ENCODE measurements at places on chromosomes 4 and X.
A peak's percentile ranks its signal among the peaks of the same experiment; 100 is the strongest.

- no peak for DNase-seq
These were observed 7.4 kb downstream of the CORIN start for GRCh38 chr4:47830265-47831025.

- DNase-seq = no peak
These were observed 112.6 kb upstream of the TBL1X start for GRCh38 chrX:9352243-9352642.

GRCh38 chrX:124226129-124226528 is 106.3 kb upstream of the TEX13D start:
- DNase-seq = no peak

DNA sequence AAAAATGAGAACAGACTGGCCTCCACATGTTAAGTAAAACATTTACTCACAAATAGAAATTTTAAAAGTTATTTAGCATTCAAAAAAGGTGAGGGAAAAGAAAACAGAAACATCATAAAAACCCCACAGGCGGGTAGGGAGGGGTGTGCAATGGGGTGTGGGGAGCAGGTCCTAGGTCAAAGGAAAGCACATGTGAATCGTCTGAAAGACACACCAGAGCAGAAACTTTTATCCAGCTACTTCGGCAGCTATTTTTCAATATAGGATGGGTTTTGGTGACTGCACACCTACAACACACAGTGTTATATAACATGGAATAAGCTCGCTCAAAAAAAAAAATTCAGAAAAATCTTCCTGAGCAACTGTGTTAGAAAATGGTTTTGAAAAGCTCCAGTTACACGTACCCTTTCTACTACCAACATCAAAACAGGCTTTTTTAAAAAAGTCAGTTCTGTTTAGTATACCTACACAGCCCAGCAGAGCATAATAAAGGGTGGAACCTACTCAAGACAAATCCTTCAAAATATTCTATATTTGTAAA is 1.6 kb downstream of the OTUD4 start:
- no peak for DNase-seq

DNA sequence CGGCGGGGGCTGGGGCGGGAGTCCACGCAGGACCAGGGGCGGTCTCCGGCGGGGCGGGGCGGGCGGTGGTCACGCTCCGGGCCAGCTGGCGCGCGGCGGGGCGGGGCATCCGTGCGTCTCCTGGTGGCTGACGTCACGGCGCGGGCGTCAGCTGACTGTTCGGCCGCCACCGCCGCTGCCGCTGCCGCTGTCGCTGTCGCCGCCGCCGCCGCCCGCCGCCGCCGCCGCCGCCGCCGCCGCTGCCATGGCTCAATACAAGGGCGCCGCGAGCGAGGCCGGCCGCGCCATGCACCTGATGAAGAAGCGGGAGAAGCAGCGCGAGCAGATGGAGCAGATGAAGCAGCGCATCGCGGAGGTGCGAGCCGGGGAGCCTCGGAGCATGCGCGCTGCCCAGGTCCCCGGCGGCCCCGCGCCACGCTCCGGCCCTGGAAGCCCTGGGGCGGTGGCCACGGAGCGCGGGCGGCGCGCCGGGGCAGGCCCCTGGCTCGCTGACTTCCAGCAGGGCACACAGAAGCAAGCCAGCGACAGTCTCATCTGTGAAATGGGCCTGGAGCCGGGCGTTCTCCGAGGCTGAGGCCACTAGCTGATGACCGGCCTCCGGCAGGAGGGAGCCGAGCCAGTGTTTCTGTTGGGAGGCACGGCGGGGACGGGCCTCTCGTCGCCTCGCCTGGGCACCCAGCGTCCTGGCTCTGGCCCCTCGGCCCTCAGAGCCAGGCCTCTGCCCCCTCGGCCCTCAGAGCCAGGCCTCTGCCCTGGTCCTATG is at the start of gene FAM50A:
Gene FAM50A, plus strand, starts transcription at position 150 of the 763 bp plus-strand sequence. Its CDS starts 95 bp downstream, at position 245.
- DNase-seq = peak; percentile 71

- no peak for DNase-seq
These were observed 20.1 kb downstream of the HTT-AS start for GRCh38 chr4:3054169-3054759.

- DNase-seq = no peak
These were observed 81.8 kb upstream of the SOD3 start for GRCh38 chr4:24713604-24714003.

GRCh38 chrX:36787752-36788151 is 220.4 kb upstream of the FAM47C start:
- no peak for DNase-seq

DNA sequence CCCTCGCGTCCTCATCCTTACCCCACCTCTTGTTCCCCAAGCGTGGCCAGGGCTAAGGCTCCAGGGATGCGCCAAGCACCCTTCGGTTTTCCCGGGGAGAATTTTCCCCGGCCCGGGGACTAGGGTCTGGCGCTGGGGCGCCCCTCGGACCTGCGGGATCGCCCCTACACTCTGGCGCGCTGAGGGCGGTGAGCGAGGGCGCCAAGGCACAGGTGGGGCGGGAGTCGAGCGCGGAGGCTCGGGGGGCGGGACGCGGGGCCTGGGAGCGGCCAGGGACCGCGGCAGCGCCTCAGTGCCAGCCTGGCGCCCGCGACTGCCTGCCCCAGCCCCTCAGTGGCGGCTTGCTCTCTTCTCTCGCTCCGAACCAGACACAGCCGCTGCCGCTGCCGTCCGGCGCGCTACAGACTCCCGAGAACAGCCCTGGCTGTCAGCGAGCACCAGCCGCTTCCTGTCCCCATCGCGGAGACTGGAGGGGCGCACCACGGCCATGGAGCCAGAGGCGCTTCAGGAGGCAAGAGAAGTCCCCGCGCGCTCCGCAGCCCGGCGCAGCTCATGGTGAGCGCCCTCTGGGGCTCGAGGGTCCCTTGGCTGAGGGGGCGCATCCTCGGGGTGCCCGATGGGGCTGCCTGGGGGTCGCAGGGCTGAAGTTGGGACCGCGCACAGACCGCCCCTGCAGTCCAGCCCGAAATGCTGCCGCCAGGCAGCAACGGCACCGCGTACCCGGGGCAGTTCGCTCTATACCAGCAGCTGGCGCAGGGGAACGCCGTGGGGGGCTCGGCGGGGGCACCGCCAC is at the start of gene DRD5:
Gene DRD5, plus strand, starts transcription at position 292 of the 793 bp plus-strand sequence. Its CDS starts 396 bp downstream, at position 688.
- DNase-seq = no peak

GRCh38 chr4:151473521-151474097 is 64.6 kb downstream of the FHIP1A start:
- no peak for DNase-seq

DNA sequence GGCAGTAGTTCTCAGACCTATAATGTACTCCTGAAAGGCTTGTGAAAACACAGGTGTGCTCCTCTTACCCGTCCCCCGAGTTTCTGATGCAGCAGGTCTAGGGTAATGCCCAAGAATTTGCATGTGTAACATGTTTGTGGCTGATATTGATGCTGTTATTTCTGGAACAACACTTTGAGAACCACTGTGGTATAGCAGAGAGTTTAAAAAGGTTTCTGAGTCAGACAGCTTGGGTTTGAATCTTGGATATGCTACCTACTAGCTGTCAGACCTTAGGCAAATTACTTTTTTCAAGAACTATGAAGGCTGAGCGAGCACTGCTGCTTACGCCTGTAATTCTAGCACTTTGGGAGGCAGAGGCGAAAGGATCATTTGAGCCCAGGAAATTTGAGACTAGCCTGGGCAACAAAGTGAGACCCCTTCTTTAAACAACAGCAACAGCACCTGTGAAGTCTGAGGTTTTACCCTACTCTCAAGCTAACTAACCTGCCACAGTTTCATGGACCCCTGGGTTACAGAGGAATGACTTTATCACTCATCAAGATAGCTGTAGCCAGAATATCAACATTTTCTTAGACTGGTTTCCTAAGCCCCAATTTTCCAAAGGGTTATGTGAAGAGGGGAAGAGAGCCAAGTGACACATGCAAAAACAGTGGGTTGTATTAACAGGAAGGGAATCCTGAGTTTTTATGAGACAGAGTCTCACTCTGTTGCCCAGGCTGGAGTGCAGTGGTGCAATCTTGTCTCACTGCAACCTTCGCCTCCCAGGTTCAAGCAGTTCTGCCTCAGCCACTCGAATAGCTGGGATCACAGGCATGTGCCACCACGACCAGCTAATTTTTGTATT is 5.1 kb downstream of the AFF1 start:
- DNase-seq = peak; percentile 80

DNA sequence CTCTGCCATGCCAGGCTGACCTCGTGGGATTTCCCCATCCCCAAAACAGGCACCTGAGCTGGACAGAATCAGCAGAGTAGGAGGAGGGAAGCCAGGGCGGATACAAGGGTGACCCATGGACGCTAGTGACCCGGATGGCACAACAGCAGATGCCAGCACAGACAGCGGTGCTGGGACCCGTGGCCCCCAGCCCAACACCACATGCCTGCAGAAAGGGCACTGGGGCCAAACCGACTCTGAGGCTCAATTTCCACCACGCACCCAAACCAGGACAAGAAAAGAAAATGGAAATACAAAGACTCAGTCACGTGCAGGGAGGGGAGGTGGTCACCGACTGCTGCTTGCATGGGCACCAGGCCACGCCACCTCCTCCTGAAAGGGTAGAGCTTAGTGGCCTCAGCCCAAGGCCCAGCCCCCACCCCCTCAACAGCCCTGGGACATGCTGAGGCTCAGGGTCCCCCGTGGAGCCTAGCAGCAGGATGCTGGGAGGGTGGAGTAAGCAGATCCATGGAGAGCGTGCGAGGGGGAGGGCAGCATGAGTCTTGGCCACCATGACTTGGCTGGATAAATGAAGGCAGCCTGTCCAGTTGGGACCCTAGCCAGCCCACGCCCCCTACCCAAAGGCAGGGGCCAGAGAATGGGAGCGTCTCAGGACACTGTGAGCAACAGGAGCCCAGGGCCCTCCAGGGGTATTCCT is 47.7 kb downstream of the C4orf50 start:
- no peak for DNase-seq

GRCh38 chrX:77426811-77427210 is 20.4 kb upstream of the FGF16 start:
- no peak for DNase-seq

- no peak for DNase-seq
These were observed 277.9 kb downstream of the ADGRA3 start for GRCh38 chr4:22237846-22238494.

DNA sequence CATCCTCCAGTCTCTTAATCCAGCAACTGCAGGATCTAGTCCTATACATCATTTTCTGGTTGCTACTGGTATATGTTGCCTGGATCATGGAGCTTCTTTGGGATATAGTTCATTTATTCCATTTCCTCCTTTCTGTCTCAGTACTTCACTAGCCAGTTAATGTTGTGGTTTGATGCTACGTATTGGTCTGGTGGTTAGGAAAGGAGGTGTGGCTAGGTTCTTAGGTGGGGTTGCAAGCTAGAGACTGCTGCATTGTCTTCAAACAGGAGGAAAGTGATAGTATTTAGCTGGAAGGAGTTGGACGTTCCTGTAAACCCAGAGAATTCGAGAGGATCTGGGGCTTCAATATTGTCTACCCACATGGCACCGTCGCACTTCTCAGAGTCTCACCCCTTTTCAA is 129.5 kb downstream of the SNCA start:
- no peak for DNase-seq

DNA sequence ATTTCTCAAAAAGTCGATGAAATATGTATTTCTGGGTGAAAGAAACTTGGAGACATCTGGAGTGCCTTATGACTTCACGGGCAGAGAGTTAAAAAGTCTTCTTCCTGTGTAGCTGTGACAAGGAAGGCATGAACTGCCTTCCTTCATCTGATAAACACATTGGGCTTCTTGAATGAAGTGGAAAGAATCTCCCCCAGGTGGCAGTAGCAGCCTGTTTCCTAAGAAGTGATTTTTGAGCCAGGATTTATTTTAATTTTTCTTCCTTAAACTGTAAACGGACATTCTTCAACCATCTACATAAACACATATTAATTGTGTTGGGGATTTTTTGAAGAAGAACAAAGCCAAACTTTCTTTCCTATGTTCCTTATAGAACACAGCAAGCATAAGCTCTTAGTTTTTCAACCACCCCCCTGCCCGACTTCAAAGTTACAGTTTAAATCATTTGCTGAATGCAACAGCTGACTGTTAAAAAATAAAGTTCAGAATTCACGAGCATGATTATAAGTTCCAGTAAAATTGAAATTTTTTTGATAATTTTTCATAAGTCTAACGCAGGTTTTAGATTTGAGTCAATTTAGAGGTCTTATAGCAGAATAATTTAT is 980 bp upstream of the GIMD1 start:
- no peak for DNase-seq

GRCh38 chr4:122824616-122825015 is 2.0 kb upstream of the FGF2 start:
- no peak for DNase-seq

GRCh38 chrX:11944501-11944900 is 186.5 kb downstream of the MSL3 start:
- DNase-seq = no peak

DNA sequence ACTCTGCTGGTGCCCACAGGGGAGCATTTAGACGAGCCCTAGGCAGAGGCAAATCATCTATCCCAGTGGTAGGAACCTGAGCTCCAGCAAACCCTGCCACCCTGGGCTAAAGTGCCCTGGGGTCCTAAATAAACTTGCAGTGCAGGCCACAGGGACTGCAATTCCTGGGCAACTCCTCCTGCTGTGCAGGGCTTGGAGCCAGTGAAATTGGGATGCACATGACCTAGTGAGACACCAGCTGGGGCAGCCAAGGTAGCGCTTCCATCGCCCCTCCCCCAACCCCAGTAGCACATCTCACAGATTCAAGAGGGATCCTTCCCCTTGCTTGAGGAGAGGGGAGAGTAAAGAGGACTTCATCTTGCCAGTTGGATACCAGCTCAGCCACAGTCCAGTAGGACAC is 44.1 kb downstream of the CHRNA9 start:
- no peak for DNase-seq

DNA sequence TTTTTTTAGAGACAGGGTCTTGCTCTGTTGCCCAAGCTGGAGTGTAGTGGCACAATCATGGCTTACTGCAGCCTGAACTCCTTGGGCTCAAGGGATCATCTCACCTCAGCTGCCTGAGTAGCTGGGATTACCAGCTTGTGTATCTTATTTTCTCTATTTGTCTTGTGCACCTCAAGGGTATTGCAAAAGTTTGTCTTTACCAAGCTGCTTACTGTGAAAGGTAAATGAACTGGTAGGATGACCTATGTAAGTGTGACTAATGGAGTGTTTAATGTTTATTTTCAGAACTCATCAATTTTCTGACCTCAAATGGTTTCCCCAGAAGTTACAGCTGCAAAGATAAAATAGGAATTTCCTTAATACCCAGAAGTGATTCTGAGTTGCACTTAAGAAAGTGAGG is 5.3 kb upstream of the FGA start:
- no peak for DNase-seq

- DNase-seq = no peak
These were observed 16.5 kb upstream of the CLCN4 start for GRCh38 chrX:10140264-10140663.

DNA sequence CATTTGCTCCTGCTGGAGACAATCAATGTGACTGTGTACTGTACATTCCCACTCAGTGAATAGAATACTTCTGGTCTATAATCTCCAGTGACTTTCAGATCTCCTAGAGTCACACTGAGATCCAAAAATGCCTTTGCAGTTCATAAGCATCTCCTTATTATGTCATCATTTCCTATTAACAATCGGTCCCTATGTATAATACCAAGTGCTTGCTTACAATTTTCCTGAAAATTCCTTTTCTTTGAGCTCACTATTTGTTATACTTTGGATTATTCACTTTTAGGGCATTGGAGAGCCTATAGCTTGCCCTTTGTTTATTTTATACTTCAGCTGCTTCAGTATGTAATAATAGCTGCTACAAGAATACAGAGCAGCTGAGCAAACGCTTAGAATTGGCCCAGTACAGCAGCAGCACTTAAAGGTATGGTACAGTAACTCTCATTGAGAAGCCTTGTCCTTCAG is 313.0 kb downstream of the DCTD start:
- DNase-seq = no peak

- DNase-seq = no peak
These were observed 19.3 kb upstream of the CPE start for GRCh38 chr4:165359506-165359905.

All from GM06990 (cell line).